HT1080 (cell line): ENCODE measurements at places on chromosomes 5 and 9. TPM values are rescaled to one million over a fixed set of nuclear protein-coding genes. Genes with fewer than 3 reads are reported as not detected.

DNA sequence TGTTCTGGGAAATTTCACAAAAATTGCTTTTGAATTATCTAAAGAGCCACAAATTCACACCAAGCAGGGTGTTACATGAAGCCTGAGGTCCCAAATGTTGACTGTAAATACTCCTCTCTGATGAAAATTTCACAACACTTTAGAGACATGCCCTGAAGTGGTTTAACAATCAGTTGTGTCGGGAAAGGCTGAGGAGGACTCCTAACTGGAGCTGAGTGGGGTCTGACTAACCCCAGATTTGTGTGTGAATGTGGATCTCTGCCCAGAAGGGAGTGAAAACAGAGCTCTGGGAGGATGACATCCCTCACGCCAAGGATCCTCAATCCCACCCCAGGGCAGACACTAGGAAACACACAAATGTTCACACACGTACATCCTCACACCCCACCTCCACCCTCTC lies 31.1 kb upstream of the GRXCR2 start:
- no peak for DNase-seq

- DNase-seq, result no peak
These were observed 133.9 kb downstream of the GRIA1 start for GRCh38 chr5:153624451-153624765.

DNA sequence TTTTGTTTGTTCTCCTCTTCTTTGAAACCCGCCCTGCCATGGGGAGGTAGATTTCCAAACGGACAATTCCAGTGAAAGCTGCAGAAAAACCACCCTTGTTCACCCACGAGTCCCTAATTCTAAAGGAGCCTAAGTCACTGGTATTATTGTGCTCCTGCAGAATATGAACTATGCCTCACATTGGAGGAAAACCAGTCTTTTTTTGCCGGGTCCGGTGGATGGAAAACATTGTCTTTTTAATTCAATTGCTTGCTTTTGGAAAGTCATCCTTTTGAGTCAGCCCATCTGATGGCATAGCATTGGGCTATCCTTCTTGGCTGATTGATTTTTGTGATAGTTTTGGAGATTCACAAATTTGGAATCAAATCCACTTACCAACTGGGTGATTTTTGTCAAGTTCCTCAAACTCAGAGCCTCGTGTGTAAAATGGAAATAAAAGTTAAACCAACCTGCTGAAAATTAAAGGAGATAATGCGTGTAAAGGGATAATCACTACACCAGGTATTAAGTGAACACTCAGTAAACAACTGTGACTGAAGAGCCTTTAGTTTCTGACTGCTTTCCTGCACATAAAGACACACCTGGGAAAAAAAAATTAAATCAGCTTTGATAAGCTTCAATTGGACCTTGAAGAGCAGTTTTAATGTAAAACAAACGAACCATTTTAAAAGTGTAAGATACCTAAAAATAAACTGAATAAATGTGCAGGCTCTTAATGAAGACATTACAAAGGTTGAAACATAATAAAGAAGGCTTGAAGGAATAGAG lies 780 bp upstream of the CCNJL start:
- DNase-seq, result no peak

- DNase-seq, result peak; percentile 79
These were observed 73.0 kb upstream of the IL17B start for GRCh38 chr5:149452007-149452664.

- DNase-seq, result no peak
These were observed 6.3 kb upstream of the GZMA start for GRCh38 chr5:55096182-55096581.

DNA sequence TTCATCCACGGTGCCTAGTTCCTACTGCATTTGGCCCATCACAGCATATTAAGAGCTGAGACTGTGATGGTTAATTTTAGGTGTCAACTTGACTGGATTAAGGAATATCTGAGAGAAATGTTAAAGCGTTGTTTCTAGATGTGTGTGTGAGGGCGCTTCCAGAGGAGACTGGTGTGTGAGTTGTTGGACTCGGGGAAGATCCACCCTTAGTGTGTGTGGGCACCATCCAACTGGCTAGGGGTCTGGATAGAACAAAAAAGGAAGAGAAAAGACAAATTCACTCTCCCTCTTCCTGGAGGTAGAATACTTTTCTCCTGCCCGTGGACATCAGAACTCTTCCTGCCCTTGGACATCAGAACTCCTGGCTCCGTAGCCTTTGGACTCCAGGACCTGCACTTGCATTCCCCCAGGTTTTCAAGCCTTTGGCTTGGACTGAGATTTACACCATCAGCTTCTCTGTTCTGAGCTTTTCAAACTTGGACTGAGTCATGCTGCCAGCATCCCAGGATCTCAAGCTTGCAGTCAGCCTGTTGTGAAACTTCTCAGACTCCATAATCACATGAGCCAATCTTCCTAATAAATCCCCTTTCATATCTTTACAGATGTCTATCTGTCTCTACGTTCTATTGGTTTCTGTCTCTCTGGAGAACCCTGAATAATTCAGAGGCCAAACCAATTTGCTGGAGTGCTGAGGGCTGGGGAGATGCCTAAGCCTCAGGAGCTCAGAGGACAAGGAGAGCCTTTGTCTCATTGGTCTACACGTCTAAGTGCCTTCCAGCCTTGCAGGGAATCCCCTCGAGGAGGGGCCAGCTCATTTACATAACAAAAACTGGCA lies 164.5 kb downstream of the DCP2 start:
- peak; percentile 72 for DNase-seq

Gene CXXC5
- total RNA-seq, result 49.4 and 54.9 TPM in 2 replicates

Gene WWC1
- 48.7 and 52.8 TPM in 2 replicates for total RNA-seq

DNA sequence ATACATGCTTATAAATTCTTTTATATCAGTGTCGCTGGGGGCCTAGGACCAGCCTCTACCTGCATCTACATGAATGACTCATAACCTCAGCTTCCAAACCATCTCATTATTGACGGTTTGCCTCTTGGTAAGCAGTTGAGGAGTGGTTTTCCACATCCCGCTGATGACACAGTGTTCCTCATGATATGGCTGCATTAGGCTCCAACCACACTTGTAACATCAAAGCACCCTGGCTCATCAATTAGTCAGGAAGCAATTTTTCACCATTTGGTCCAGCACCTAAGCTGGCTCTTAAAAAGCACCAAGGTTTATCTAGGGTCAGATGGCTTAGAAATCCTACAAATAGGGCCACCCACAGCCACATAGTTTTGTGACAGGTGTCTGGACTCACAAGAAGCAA lies 402.4 kb downstream of the ARHGEF28 start:
- peak; percentile 88 for DNase-seq

Gene DMRTA1
- total RNA-seq, result 1.3 and 1.4 TPM in 2 replicates

DNA sequence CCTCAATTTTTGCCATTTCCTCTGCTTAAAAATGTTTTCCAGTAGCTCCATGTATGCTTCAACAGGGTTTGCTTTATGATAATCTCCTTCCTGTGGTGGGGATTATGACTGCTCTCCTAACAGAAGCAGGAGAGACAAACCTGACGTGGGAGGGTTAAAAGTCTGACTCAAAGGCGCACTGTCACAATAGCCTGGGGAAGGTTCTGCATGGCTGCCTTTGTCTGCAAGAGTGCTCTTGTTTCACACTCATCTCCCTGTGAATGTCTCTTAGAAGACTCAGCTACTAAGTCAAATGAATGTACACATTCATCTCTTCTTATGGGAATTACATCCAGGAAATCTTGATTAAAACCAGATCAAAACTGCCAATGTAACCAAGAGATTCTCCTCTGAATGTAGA lies 90.9 kb upstream of the MTAP start:
- peak; percentile 59 for DNase-seq

- no peak for DNase-seq
These were observed 757.7 kb upstream of the SEMA6A start for GRCh38 chr5:117332341-117332740.

DNA sequence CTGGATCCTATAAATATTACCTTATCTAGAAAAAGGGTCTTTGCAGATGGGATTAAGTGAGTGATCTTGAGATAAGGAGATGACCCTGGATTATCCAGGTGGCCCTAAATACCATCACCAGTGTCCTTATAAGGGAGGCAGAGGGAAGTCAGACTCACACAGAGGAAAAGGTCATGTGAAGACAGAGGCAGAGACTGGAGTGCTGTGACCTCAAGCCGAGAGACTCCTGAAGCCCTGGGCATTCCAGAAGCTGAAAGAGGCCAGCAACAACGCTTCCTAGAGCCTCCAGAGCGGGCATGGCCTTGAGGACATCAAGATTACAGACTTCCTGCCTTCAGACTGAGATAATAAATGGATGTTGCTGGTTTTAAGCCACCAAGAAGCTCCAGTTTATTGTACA lies 118.8 kb downstream of the ATPSCKMT start:
- no peak for DNase-seq

Gene SGCD
- total RNA-seq, result 0.29 and 0.43 TPM in 2 replicates

DNA sequence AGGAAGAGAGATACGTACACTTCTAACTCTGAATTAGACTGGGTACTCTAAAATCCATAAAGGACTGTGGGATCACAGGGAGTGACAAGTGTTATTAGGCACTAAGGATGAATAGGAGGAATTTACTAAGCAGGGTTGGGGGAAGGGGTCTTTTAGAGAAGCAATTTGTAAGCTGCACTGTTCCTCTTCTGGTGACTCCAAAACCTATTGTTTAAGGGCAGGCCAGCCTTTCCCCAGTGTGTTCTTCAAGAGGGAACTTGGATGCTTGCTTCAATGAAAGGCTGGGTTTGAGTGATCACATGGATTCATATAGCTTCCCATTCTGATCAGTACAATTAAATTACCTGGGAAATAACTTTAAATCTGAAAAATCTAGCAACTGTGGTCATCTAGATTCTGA lies 71.8 kb downstream of the STX17 start:
- DNase-seq, result no peak

- DNase-seq, result peak; percentile 82
These were observed 17.8 kb upstream of the CYSTM1 start for GRCh38 chr5:140157032-140157781.

Gene ALDH7A1
- total RNA-seq, result 25.0 and 46.2 TPM in 2 replicates

GRCh38 chr9:133641396-133641655 lies 5.2 kb downstream of the DBH start:
- no peak for DNase-seq

DNA sequence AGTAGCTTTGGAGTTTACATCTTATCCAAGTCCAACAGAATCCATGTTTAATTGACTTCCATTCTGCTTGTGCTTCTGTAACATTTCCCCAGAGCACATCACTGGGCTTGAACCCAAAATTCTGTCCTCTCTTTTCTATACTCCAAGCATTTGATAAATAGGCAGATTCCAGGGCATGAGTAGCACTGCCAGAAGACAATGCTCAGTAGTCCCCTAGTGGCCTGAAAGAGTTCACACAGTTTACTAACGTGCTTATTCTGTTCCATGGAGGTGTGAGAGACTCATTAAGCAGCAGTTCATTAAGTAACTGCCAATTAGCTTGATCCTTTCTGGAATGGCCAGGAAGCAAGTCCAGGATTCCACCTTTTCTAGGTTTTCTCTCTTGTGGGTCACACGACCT lies 9.4 kb upstream of the GABRA6 start:
- DNase-seq, result peak; percentile 3

GRCh38 chr5:128674837-128675446 lies 136.9 kb upstream of the FBN2 start:
- DNase-seq, result peak; percentile 51

DNA sequence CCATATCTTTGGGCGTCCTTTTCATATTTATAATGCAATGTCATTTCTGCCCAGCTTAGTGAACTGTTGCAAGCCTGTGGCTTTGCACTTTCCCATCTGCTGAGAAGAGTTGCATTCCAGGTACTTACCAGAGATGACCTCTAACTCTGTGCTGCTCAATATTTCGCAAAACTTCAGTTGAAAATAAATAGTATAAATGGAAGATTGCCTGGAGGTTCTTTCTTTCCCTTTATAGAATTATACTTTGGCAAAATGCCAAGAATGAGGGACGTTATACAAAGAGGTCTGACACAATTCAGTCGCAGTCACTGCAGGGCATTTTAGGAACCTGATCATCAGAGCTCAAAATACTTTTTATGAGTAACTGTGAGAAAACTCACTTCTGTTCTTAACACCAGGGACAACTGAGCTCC lies 18.9 kb upstream of the VLDLR start:
- DNase-seq, result no peak

Gene GMCL2
- not detected in 2 replicates for total RNA-seq

Gene SPATA31A3
- total RNA-seq, result not detected in 2 replicates

DNA sequence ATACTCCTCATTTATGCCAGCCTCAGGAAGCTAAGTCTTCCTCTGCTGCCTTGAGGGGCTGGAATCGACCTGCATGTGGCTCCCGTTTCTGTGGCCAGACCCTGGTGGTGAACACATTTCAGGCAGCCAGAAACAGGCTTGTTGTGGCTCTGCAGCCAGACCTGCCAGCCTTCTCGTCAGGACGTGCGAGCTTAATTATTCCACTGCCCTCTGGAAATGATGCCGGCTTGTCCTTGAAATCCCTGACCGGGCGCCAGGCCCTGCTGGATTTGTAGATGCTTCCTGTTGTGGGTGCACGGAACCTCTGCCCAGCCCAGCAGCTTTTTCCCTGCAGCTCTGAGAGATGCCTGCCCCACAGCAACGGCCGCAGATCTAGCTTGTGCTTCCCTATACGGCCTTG lies 41.6 kb downstream of the PDZD2 start:
- DNase-seq, result no peak

Gene IFNA21
- not detected in 2 replicates for total RNA-seq

Gene PNPLA7
- total RNA-seq, result 0.21 and 0.23 TPM in 2 replicates

Gene ZNF346
- total RNA-seq, result 13.7 and 17.7 TPM in 2 replicates

DNA sequence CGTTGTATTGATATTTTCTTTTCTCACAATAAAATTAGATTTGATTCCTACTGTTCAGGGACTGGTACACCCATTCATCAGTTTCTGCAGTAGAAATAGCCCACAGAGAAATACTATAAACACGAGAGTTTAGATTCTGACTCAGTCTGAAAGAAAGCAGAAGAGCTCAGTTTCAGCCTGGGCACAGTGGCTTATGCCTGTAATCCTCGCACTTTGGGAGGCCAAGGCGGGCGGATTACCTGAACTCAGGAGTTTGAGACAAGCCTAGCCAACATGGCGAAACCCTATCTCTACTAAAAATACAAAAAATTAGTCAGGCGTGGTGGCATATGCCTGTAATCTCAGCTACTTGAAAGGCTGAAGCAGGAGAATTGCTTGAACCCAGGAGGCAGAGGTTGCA lies 8.6 kb downstream of the ITK start:
- no peak for DNase-seq
